ENCODE measurements at places on chromosomes 6 and 20. TPM values are rescaled to one million over a fixed set of nuclear protein-coding genes. Genes with fewer than 3 reads are reported as not detected.

DNA sequence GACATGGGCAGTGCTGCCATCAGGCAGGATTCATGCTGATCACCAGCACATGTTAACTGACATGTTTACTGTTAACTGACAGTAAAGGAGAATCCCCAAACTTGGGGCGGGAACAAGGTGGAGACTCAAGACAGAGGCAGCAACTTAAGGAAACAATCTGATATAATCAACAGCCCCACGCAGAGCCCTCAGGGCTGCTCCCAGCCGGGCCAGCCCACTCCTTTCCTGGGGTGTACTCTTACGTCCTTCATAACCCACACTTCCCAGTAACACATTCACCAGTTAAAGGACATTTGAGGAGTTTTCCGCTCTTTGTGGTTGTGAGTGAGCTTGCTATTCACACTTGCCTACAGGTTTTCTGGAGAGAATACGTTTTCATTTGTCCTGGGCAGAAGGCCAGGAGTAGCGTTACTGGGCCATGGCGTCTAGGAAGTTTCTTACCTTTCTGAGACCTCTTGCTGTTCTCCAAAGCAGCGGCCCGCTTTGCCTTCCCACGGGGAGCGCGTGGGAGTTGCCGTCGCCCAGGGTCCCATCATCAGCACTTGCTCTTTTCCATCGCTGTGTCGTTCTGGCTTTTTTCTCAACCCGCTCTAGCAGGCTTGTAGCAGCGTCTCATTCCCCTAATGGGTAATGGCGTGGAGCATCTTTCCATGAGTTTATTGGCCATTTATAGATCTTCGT, 56.4 kb downstream of the FOXF2 start:
- no peaks in the 10 kb centered on the region for H3K27me3 ChIP-seq
- no peaks in the 10 kb centered on the region for H3K36me3 ChIP-seq
- H3K4me3 ChIP-seq = no peak overlapping the region

The DEFB124 gene
- 0.52 TPM for total RNA-seq

DNA sequence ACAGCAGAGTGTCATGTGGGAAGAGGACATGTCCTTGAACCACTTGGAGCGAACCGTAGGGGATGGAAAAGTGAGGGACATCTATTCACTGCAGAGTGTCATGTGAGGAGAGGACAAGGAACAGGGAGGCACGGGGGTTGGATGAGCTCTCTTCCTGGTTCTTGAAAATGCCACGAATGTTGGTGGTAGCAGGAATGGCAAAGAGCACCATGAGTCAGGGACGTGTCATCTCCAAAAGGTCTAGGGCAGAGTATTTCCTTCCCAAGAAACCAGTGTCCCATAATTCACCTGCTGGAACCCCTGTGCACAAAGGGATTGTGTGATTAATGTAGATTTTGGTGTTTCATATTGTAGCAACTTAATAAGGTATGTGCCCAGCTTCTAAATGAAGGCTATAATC, 136.8 kb downstream of the BFSP1 start:
- no peak overlapping the region for H3K27ac ChIP-seq
- no peaks in the 10 kb centered on the region for H3K4me1 ChIP-seq
- H3K4me3 ChIP-seq = no peak overlapping the region
- no peak for DNase-seq
- no peaks in the 10 kb centered on the region for H3K36me3 ChIP-seq
- no peaks in the 10 kb centered on the region for H3K27me3 ChIP-seq

DNA sequence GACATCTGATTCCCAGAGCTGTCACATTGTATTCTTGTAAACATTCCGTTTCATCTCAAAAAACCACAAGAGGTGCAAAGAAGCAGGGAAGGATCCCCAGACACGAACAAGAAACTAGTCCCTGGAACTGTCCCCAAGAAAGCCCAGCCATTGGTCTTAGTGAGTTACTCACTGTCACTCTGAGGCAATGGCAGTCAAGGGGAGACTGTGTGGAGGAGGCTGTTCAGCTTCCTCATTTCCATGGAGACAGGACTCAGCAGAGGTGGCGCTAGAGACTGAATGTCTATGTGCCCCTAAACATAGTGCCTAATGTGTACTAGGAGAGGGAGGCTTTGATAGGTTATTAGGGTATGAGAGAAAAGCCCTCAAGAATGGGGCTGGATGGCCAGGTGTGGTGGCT, 11.1 kb downstream of the ULBP1 start:
- DNase-seq = peak; percentile 43
- no peak overlapping the region for H3K4me3 ChIP-seq
- peaks cover 72% of the 10 kb centered on the region for H3K27me3 ChIP-seq
- H3K27ac ChIP-seq = no peak overlapping the region
- no peaks in the 10 kb centered on the region for H3K4me1 ChIP-seq

The GLP1R gene
- total RNA-seq = 3.7 TPM

- DNase-seq = no peak
- no peaks in the 10 kb centered on the region for H3K27me3 ChIP-seq
- H3K4me3 ChIP-seq = no peak overlapping the region
- no peak overlapping the region for H3K27ac ChIP-seq
- H3K4me1 ChIP-seq = 0 out of 2 replicates have a peak, but pooled peaks cover 3% of the 10 kb centered on the region
Measured at GRCh38 chr20:19301843-19302242, 89.4 kb downstream of the SLC24A3 start.

The BMP5 gene
- 0.07 TPM for total RNA-seq

DNA sequence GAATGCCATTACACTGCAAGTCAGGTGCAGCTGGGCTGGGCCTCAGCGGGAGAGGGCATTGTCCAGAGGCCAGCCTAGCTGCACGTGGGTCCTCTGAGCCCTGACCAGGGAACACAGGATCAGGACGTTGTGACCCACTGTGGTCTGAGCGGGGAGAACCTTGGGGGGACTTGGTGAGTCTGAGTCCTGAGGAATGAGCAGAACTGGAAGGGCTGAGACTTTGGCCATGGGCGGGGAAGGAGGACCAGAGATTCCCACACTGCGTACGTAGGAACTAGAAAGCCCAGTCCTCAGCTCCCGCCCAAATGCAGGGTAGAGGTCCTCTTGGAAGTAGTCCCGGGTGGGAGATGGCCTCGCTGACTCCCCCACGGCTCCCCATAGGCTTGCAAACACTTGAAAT, 42.5 kb downstream of the GABRR2 start:
- no peaks in the 10 kb centered on the region for H3K27me3 ChIP-seq
- H3K4me1 ChIP-seq = no peaks in the 10 kb centered on the region
- no peak overlapping the region for H3K27ac ChIP-seq
- no peaks in the 10 kb centered on the region for H3K36me3 ChIP-seq
- no peak for DNase-seq
- H3K4me3 ChIP-seq = no peak overlapping the region

DNA sequence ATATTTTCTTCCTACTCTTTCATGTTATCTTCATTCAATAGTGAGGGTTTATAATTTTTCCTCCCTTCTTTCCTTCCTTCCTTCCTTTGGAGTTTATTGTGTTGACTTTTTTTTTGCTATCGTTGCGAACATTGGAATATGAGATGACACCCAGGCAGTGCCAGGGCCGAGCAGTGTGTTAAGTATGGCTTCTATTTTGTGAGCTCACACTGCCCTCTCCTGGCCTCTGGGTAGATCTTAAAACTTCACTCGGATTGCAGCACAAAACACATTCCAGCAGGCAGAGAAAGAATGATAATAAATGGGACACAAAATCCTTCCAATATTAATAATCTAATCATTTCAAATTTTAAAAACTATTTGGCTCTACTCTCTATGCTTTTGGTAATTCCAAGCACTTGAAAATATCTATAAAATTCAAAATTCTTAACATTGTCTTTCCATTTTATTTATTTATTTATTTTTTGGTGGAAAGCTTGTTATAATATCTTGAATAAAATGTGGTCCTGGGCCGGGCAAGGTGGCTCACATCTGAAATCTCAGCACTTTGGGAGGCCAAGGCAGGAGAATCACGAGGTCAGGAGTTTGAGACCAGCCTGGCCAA, 147.4 kb upstream of the OLIG3 start:
- H3K4me1 ChIP-seq = no peaks in the 10 kb centered on the region
- DNase-seq = peak; percentile 84
- H3K36me3 ChIP-seq = no peaks in the 10 kb centered on the region
- H3K27ac ChIP-seq = no peak overlapping the region
